ENCODE measurements at places on chromosomes 4 and X.

DNA sequence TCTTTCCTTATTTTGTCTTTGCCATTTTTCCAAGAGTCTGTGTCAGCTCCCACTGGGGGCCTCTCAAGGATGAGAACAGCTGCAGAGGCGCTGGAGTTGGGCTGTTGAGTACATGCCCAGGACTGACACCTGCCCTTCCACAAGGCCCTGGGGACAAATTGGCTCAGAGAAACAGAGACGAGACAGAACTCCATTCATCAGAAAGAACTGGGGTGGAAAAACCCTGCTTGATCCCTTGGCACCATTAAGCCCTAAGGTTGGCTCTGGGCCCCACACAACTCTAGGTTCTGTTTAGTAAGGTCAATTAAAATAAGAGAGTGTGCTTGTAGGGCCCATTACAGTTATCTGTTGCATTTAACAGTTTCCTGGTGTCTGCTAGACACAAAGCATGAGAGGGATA lies 63.6 kb downstream of the DCX start:
- no peak for DNase-seq

DNA sequence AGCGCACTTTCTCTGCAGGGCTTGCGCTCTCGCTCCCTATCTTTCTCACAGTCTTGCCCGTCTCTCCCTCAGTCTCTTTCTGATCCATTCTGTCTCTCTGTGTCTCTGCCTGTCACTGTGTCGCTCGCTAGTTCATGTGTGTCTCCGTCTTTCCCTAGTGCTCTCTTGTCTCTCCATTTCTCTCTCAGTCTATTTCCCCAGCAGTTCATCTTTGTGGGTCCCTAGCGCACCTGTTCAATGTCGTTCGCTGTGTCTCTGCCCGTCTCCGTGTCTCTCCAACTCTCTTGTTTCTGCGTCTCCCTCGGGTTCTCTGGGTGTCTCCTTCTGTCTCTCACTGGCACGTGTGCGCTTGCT lies 1.5 kb downstream of the GPR101 start:
- no peak for DNase-seq

- no peak for DNase-seq
These were observed 253.8 kb upstream of the KCNIP4 start for GRCh38 chr4:22202246-22202974.

DNA sequence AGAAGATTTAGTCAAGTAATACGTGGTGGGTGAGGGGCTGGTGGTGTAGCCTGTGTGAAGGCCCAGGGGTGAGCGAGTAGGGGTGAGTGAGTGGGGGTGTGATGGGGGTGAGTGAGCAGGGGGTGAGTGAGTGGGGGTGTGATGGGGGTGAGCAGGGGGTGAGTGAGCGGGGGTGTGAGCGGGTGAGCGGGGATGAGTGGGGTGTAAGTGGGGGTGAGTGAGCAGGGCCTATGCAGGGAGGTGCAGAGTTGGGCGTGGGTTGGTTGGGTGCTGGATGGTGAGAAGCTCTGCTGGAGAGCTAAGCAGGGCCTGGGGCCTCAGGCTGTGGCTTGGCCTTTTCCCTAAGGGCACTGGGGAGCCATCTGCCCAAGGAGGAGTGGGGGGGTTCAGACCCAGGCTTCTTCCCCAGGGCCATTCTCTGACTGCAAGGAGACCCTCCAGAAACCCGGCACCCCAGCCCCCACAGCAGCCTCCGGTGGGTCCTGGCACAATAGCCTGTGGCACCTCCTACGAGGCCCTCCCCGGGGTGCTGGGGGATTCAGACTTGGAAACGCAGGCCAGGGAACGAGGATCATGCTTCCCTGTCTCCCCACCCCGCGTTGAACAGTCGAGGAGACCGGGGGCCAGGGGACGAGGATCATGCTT lies 30.4 kb downstream of the SH3TC1 start:
- DNase-seq, result no peak

DNA sequence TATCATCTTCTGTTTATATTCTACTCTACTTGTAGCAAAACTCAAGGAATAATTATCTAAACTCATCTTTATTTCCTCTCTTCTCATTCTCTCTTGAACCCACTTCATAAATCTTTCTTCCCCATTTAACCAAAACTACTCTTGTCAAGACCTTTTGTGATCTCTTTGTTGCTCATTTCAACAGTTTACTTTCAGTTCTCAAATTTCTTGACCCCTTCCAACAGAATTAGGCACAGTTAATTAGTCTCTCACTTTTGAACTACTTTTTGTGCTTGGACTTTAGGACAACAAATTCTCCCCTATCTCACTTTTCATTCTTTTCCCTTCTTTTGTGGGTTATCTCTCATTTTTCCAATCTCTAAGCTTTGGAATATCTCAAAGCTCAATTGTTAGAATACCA lies 27.4 kb upstream of the CAMK2D start:
- DNase-seq, result no peak

DNA sequence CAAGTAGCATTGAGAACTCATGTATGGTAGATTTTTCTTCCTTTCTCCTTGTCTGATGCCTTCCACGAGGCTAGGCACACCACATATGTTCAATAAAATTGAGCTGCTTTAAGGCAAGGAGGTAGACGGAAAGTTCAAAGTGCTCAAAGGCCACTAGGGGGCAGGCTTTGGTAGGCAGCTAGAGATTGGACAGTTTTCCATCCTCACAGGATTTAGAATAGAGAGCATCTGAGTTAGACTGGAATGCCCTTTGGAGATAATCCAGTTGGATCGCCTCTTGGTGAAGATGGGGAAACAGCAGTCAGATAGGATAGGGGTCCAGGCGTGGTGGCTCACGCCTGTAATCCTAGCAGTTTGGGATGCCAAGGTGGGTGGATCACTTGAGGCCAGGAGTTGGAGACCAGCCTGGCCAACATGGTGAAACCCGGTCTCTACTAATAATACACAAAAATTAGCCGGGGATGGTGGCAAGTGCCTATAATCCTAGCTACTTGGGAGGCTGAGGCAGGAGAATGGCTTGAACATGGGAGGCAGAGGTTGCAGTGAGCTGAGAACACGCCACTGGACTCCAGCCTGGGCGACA lies 30.4 kb downstream of the ELF4 start:
- peak; percentile 9 for DNase-seq

DNA sequence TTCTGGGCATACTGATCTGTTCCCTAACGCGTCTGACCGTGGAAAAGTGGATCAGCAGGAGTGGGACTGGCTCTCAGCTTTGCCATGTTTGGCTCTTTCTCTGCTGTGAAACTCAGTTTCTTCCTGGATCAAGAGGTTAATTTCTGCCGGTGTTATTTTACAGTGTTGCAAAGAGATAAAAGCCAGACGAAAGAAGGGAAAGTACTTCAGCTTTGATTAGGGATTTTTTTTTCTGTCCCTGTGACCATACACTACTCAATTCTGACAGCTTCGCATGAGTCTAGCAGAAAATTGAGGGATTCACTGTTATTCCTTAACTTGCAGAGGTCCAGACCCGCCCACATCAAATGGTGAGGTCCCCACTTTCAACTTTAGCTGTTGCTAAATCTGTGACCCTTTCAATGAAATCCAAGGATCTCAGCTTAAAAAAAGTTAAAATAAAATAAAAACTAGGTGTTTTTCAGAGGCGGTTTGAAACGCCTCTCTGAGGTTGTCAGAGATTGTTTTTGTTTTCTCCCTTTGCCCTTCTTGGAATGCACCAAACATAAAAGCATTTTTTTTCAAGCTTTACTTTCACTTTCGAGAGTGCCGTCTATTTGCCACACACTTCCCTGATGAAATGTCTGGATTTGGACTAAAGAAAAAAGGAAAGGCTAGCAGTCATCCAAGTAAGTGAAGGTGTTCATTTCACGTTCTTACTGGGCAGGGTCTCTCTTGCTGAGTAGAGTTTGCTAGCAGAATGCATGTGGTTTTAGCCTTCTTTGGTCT lies at the start of gene TLR3:
Gene TLR3 (plus strand): TSS at position 576 of the 768 bp plus-strand sequence. CDS start 7,464 bp downstream, outside the sequence.
- DNase-seq, result no peak

GRCh38 chrX:155108427-155108826 lies 37.1 kb downstream of the BRCC3 start:
- DNase-seq, result no peak

DNA sequence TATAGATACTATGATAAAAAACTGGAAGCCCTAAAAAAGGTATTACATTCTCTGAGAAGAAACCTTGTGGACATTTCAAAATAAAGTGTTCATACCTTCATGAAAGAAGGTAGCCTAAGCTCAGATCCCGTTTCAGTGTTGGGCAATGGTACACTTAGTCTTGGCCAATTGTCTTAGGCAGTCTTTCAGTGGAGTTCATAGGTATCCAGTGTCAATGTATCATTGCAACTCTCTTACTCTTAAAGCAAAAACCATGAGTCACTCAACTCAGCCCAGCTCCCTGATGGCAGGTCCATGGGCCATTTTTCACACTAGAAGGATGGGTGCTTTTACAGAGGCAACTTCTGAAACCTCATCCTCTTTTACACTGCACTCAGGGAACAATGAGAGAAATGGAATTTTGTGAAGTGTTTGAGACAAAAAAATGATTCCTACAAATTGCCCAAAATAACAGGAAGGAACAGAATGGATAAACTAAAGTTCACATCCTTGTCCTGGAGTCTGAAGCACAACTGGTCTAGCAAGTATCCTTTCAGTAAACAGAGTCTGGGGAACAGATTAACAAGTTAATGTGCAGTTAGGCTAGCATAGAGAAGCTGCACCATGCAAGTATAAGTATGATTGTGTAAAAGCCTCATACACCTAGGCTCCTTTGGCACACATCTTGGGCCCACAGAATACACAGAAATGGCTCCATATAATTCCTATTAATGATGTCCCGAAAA lies 7.0 kb upstream of the ZNF827 start:
- no peak for DNase-seq

GRCh38 chrX:119482041-119482440 lies 13.8 kb downstream of the SLC25A5 start:
- no peak for DNase-seq

GRCh38 chr4:87527431-87528220 lies 1.6 kb downstream of the SPARCL1 start:
- no peak for DNase-seq

DNA sequence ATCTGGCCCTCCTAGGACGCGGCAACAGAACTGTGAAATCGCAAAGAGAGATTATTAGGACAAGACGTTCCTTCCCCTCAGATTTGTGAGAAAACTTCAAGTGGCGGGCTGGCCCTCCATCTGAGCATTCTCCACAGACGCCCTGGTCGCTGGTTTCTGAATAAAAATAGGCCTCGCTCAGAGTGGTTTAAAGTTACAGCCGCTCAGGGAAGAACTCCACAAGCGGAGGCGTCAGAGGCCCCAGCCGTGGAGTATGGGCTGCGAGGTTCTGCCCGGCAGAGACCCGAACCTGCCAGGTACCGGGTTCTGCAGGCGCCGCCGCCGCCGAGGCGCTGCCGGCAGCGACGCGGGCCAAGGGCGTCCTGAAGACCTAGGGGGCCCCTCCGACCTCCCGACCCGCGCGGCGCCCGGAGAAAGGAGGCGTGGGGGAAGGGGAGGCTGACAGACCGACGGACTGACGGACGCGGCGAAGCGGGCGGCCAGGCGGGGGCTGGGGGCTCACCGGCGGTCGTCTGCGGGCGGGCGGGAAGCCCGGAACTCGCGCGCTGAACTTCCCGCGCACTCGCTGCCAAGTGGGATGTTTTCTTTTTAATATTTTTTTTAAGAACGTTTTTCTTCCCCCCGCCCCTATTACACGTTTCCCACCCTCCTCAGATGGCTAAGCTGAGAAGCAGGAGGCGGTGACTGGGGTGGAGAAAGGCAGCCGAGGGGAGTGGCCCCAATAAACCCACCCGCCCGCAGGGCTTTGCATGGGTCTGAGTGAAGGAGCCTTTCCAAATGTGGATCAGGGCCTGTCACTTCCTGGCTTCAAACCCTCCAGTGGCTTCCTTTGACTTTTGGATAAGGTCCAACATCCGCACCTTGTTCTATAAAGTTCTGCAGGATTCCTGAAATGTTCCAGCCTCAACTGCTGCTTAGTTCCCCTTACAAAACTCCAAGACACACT lies at the start of gene PABPC4L:
Gene PABPC4L (minus strand): TSS at position 574 of the 946 bp plus-strand sequence. CDS start 770 bp downstream, outside the sequence.
- no peak for DNase-seq

- no peak for DNase-seq
These were observed 125.7 kb upstream of the GPC4 start for GRCh38 chrX:133541021-133541420.

GRCh38 chr4:14596904-14597303 lies 405.4 kb upstream of the CPEB2 start:
- no peak for DNase-seq

DNA sequence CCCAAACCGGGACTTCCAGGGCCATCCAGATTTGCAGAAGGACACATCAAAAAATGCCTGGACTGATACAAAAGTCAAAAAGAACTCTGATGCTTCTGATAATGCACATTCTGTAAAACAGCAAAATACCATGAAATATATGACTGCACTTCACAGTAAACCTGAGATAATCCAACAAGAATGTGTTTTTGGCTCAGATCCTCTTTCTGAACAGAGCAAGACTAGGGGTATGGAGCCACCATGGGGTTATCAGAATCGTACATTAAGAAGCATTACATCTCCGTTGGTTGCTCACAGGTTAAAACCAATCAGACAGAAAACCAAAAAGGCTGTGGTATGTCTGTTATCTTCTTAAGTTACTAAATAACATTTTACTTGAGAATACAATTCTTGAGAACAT lies 9.2 kb downstream of the PLK4 start:
- no peak for DNase-seq

GRCh38 chr4:149493492-149493891 lies 322.2 kb downstream of the IQCM start:
- no peak for DNase-seq

DNA sequence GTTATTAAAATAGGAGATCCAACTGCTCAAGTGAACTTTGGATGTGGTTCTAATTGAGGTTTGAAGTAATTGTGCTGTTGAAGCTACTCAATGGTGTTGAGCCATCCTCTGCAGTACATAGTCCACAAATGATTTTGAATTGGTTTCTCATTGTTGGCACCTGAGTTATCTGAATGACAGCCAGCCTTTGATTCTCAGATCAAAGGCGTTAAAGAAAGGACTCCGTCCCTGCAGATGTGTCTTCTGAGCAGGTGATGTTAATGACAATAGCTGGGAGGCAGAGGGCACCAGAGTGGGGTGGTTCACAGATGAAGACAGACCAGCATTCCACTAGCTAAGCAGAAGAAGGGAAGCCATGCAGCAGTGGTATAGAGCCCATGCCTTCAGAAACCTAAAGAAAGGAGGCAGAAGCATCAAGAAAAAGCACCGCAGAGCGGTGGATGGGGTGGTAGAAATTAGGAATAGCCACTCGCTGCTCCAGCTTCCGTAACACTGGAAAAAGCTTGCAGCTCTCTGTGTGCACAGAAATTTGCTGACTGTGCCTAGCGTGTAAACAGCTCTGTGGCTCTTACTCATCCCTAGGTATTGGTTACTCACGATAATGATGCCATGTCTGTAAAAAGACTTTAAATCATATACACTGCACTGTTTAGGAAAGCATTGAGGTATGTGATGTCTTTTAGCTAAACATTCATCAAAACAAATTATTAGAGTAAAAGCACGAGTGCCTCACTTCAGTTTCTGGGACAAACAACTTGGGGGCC lies 79.2 kb upstream of the CLCN4 start:
- DNase-seq, result peak; percentile 12

DNA sequence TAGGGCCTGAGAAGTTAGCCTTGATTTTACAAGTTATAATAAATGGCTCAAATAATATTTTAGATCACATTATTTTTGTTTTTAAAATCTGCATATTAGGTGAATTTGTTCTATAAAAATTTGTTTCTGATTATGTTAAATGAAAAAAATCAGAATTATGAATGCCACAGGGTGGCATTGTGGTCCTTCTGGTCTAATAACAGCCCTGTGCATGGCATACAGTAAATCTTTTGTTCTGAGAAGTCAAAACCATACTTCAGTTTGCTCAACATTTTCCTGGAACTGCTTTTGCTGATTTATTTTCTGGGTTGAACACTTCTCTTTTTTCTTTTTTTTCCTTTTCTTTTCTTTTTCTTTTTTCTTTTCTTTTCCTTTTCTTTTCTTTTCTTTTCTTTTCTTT lies 101.0 kb upstream of the UBQLN2 start:
- DNase-seq, result no peak

- DNase-seq, result no peak
These were observed 21.3 kb downstream of the ARHGAP24 start for GRCh38 chr4:85496126-85496849.

Measured in AG04449 (cell line).